ENCODE measurements at places on chromosomes 16 and 17. TPM values are rescaled to one million over a fixed set of nuclear protein-coding genes. Genes with fewer than 3 reads are reported as not detected.

DNA sequence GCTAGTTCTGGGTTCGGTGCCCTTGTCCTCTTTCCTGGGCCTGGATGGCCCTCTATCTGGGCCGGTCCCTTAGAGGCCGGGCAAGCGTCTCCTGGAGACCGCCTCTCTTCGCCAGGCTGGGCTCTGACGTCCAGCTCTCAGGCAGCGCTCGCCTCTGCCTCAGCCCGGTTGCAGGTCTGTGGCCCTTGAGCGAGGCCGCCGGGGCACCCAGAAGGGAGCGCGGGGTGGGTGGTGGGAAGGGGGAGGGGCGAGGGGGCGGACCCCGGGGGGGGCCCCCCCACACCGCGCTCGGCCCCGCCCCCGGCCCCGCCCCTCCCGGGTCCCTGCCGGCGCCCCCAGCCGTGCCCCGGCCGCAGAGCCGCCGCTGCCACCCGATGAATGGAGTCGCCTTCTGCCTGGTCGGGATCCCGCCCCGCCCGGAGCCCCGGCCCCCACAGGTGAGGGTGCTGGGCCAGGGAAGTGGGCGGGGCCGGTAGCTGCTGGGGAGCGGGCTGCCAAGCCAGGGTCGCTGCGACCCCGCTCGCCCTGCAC is at the start of gene ARHGAP23:
TSS of gene ARHGAP23 (plus strand) at position 353 of the 531 bp plus-strand sequence. CDS start at position 375, 22 bp downstream.
- DNase-seq = peak; percentile 77

DNA sequence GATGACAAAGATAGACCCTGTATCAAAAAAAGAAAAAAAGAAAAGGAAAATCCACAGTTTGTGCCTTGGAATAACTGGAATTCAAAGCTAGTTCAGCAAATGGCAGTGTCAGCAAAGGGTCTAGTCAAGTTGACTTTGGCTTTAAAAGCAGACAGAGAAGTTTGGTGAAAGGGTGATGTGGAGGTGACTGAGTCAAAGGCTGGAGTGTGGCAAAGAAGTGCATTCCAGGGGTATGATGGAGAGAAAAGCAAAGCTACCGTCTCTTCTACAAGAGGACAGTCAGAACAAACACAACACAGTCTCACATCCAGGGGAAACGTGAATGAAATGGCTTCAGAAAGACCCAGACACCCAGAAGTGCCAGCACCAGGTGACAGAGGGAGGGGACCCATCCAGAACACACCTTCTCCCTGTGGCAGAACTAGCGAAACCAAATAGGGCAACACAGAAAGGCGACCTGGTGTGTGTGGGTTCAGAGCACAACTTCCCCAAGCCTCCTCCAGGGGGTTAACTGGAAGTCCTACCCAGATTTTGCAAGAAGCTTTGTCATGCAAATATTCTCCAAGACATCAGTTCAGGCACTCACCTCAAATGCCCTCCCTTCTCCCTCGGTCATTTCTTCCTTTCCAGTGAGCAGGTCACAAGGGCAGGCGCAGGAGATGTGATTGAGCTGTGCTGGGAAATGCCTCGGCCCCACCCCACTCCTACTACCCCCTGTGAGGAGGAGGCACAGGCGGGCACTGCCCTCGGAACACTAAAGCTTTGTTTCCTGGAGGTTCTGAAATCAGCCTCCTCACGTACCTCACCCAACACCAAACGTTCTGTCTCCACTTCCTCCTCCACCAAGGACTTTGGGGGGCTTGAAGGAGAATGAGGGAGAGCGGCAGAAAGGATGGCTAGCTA is 481.9 kb downstream of the SOX9 start:
- DNase-seq = peak; percentile 90

DNA sequence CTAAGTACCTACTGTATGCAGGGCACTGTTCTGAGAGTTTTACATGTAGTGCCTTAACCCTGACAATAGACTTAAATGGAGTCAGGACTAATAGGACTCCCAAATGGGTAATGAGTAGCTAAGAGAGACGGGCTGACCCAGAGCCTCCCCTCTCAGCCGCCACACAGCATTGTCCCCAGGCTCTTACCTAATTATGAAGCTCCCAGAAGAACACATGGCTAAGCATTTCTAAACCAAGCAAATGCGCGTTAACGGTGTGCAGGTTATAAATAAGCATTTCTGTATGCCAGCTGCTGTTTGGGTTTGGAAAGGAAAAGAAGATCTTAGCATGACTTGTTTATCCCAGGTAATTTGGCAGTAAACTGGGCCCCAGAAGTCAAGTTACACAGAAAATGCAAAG is 14.3 kb downstream of the KATNIP start:
- DNase-seq = no peak

DNA sequence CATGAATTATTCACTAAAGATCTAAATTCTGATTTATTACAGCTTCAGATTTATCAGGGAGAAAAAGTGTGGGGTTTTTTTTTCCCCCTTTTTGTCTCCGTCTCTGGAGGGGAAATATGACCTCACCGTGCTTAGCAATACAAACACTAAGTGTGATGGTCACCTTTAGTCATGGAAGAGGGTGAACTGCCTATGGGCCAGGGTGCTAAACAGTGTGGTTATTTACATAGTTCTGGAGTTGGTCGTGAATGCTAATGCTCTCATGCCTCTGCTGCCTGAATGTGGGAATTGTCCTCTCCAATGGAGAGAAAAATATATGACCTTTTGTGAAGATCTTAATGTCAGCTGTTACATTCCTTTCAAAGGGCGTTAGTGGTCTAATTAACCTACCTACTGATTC is 44.8 kb upstream of the MSI2 start:
- no peak for DNase-seq

DNA sequence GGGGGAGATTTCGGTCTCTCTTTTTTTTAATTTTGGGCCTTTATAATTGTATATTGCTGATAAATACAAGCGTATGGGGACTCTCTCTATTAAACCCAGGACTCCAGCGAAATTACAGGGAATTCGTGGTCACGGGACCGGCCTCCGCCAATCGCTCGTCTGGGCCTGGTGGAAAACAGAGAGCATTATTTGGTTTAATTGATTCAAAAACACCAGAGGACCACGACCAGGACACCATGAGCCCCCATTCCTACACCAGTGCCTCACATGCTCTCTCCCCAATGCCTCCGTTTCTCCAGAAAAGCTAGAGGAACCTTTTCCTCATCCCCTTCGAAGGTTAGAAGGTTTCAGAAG is at the start of gene HOXB2:
TSS of gene HOXB2 (minus strand) at position 88 of the 354 bp plus-strand sequence. CDS start 198 bp downstream, outside the sequence.
- DNase-seq = peak; percentile 49

DNA sequence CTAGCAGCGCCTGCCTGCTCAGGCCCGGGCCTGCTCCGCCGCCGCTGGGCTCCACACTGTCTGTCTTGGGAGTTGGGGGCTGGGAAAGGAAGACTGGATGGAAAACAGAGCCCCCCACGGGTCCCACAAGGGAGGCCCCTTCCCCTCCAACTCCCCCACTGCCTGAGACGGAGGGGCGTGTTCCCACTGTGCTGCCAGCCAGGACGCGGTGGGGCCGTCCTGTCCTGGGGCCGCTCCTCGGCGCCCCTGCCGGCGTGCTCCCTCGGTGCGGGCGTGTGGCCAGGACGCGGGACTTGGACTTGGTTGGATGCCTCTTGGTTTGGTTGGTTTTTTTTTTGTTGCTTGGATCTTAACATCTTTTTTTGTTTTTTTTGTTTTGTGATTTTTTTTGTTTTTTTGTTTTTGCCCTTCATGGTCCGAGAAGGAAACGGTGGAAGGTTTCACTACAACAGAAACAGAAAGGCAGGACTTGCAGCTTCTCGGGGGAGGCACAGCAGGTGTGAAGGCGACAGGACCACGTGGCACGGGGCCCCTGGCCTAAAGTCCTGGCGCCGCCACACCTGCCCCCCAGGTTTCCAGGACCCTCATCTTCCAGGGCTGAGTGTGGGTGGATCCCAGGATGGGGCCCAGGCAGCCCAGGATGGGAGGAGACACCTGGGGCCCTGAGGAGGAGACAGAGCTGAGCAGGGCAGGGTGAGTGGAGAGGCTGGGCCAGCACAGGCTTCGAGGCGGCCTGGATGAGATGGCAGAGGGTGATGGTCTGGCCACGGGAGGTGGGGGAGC is 16.0 kb downstream of the ENGASE start:
- DNase-seq = peak; percentile 68

DNA sequence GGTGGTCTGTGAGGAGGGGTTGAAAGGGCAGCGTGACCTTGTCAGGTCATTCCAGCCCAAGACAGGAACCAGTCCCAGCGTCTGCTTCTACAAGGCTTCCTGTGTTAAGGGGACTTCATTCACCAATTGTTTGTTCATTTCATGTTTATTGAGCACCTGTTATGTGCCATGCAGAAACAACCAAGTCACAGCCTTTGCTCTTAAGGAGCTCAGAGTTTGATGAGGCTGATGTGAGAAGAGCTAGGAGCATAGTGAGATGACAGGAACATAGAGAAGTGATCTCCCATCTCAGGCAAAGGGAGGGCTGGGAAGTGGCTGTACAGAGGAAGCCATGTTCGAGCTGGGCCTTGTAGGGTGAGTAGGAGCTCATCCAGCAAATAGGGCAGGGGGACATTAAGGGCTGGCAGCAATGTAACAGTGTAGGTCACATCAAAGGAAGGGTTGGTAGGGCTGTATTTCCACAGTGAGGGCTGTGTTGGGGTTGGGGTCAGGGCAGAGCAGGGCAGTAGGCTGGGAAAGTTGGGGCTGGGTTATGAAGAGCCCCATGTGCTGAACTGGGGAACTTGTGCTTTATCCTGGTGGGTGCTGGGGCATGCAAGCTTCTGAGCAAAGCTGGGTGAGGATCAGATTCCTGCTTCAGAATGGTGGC is 79.8 kb downstream of the ARHGAP23 start:
- DNase-seq = no peak

- DNase-seq = no peak
These were observed 23.0 kb downstream of the VPS35L start for GRCh38 chr16:19578378-19578971.

- no peak for DNase-seq
These were observed 44.7 kb upstream of the ACSF3 start for GRCh38 chr16:89048871-89049422.

GRCh38 chr17:8703001-8703400 is 41.6 kb downstream of the CCDC42 start:
- no peak for DNase-seq

DNA sequence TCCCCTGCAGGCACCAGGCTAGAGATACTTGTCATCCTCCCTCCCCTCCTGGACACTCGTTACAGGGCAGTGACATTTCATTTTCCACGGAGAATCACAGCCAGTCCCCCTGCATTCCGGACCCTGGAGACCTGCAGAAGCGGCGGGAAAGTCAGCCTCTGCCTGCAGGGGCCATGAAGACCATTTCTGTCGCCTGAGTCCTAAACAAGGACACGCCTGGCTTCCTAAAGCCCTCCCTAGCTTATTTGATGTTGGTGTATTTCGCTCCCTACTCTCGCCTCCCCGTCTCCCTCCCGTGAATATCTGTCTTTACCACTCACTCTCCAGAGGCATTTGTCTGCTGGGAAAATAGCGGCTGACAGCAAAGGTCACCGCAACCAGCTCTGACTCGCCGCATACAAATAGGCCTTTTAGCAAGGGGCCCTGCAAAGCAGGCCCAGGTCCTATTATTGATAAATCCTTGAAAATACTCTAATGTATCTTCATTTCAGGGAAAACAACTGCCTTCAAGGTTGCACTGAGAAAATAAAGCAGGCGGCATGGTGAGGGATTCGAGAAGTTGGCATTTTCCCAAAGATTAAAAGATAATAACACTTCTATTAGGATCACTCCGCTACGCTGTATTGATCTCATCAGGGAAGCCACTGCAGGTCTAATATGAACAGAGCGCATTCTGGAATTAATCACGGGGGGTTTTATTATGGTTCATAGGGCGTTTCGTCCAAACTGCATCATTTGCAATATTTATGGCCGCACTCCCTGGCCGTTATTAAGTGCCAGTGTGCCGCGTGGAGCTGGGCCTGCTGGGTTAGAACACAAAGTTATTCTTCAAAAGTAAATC is 447.1 kb upstream of the CDH5 start:
- peak; percentile 5 for DNase-seq

DNA sequence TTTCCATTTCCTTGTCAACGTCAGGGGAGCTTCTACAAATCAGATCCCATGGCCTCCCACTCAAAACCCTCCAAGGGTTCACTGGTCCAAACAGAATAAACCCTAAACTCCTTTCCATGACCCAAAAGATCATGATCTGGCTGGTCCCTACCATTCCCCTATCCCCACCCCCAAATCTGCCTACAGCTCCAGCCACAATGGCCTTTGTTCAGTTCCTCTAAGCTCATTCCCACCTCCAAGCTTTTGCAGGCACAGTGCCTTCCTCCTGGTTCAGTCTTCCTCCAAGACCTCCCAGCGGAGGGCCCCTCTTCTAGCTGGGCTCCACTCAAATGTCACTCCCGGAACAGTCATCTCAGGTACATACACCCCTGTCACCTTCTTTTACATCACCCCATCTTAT is 2.0 kb downstream of the GPRC5B start:
- DNase-seq = peak; percentile 64

DNA sequence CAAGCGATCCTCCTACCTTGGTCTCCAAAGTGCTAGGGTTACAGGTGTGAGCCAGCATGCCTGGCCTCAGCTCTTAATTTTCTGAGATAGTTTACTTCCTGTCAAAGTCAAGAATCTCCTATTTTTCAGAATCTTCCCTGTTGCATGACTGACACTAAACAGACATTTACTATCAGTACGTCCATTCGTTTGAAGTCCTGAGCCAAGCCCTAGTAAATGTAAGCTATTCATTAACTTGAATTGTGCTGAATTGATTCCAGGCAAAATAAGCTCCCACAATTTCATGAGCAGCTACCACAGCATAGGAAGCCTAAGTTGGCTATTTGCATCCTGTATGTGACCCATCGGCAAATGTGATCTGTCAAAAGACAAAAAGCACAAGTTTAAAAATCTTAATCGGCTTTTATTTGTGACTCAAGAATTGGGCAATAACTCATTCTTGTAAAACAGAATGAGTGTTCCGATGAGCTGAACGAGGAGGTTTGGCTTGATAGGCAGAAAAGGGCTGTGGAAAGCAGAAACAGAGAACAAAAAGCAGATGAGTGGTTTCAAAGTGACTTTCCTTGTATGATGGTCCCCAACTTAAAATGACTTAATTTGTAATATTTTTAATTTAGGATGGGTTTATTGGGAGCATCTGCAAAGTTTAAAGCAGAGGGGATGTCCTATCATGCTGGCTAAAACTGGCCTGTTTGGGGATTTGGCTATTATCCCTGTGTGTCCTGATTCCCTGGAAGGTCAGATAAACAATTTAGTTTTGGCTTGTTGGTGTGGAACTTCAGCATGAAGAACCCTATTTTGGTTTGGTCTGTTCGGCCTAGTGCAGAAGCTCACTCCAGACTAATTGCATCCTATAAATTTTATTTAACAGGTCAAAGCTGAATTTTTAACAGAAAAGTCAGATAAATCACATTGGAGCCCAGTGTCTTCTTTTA is 14.2 kb downstream of the RNF112 start:
- DNase-seq = no peak

GRCh38 chr16:75471723-75472633 is 7.5 kb upstream of the TMEM170A start:
- DNase-seq = peak; percentile 82

GRCh38 chr16:10896165-10896564 is 19.2 kb downstream of the CIITA start:
- DNase-seq = no peak

GRCh38 chr17:1916963-1917715 is 87.3 kb downstream of the RPA1 start:
- no peak for DNase-seq

- peak; percentile 33 for DNase-seq
These were observed 14.9 kb downstream of the MYBBP1A start for GRCh38 chr17:4540224-4540651.

GRCh38 chr17:80198144-80198661 is 21.9 kb downstream of the SGSH start:
- peak; percentile 58 for DNase-seq

AGRP gene
- total RNA-seq = not detected

ODAD4 gene
- 1.8 TPM for total RNA-seq

UQCRC2 gene
- 122 TPM for total RNA-seq

TBC1D3K gene
- total RNA-seq = not detected
